Lung microvascular endothelial cell (primary cell): ENCODE measurements at places on chromosomes 4 and X.

GRCh38 chr4:152640058-152640921 lies 39.5 kb downstream of the TMEM154 start:
- peak; percentile 6 for DNase-seq

- no peak for DNase-seq
These were observed 54.4 kb upstream of the GAB1 start for GRCh38 chr4:143282211-143282707.

DNA sequence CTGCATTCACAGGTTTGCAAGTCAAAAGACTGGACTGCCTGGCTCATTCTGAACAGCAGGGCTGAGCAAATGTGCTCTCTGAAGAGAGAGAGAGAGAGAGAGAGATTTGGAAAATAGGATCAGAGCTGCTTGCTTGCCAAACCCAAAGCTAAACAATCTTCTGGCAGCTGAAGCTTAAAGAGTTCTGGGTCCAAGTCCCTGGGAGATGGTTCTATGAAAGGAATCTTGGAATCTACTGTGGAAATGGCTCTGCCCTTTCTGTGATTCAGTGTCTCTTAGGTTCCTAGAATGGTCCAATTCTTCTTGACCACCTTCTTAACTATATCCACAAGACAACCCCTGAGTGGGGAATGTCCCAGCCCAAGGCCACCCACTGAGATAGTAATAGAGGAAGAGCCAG lies 66.1 kb upstream of the EFNB1 start:
- no peak for DNase-seq

- DNase-seq: no peak
These were observed 219.8 kb upstream of the CTSO start for GRCh38 chr4:156173486-156173885.

DNA sequence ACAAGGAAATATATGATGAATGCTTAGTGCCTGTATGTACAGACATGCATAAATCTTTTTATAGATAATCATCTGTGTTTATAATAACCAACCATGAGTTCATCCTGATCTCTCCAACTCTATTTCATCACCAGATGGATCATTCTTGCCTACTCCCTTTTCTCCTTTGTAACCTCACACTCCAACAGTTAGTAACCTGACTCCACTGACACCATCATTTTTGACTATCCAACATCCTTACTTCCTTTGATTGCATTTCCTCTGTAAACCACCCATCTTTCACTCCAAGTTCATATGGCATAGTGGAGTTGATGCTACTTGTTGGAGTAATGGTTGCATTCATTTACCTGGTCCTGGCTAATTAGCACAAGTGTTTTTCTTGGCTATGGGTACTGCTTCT lies 170.6 kb downstream of the ZNF330 start:
- DNase-seq: no peak

DNA sequence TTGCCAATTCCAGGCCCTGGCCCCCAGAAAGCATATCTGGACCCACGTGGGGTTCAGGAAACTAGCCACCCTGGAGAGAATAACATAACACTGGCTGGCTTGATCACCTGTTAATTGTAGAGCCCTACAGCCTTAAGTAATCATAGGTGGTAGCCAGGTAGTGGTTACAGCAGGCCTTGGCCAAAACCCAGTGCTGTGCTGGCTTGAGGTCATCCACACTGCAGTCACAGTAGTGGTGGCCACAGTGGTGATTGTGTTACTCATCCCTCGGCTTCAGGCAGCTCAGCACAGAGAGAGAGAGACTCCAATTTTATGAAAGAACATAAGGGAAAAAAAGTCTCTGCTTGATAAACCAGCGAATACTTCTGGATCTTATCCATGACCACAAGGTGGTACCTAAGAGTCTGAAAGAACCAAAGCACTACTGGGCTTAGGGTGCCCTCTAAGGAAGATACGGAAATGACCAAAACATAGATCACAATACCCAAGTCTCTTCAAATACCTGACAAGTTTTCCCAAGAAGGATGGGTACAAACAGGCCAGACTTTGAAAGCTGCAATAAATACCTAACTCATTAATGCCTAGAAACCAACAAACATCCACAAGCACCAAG lies 46.6 kb upstream of the CDX4 start:
- no peak for DNase-seq

- no peak for DNase-seq
These were observed 20.5 kb upstream of the SUPT20HL1 start for GRCh38 chrX:24339911-24340310.

- DNase-seq: peak; percentile 70
These were observed 25.4 kb upstream of the SLAIN2 start for GRCh38 chr4:48315728-48316630.

- DNase-seq: no peak
These were observed 7.9 kb downstream of the TRPC3 start for GRCh38 chr4:121943941-121944340.

DNA sequence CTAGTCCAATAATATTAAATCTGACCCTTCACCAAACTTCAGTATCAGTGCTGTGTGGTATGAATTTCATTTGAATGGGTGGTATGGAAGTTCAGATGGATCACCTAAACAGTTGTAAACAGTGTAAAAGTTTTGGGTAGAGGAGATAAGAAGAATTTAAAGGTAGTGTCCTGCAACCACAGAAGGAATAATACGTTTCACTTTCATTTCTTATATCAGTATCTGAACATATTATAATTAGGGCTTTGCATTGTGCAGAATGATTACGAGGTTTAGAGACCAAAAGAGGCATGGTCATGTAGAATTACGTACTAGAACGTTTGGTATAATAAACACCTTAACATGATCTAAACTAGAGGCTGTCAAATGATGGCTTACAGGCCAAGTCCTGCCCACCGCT lies 116.1 kb downstream of the PDLIM5 start:
- no peak for DNase-seq

- no peak for DNase-seq
These were observed 35.3 kb upstream of the JADE3 start for GRCh38 chrX:46876901-46877300.

GRCh38 chr4:10144966-10145365 lies 28.4 kb upstream of the WDR1 start:
- DNase-seq: no peak

DNA sequence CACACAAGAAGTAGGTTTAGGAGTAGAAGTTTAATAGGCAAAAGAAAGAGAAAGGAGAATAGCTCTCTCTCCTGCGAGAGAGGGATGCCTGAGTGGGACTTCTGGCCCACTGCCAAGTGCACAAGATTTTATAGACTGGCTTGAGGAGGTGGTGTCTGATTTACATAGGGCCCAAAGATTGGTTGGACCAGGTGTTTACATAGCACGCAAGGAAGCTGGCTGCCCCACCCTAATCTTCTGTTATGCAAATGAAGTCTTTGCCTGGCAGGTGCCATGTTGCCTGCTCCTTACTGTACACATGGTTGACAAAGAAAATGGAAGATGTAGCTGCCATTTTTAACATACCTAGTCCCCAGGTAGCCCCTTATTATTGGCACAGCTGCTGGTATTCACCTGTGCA lies 170.8 kb upstream of the GATB start:
- DNase-seq: no peak

- no peak for DNase-seq
These were observed 42.5 kb upstream of the BBS12 start for GRCh38 chr4:122689972-122690371.

GRCh38 chr4:94341481-94342370 lies 910 bp downstream of the HPGDS start:
- DNase-seq: no peak

- DNase-seq: no peak
These were observed 121.8 kb downstream of the ARHGAP10 start for GRCh38 chr4:147853706-147854105.

GRCh38 chr4:6529021-6529420 lies 46.0 kb upstream of the MAN2B2 start:
- no peak for DNase-seq

DNA sequence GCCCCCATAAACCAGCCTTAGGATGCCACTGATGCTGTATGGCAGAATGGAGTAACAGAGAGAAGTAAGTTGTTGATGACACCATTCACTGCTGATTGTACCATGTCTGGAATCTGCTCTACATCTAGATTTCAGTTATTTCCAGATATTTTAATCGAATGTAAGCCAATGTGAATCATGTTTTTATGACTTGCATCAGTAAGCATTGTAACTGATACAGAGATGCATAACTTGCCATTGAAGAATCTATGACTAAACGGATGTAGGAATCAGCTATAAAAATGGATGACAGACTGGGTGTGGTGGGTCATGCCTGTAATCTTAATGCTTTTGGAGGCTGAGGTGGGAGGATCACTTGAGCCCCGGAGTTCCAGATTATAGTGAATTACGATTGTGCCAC lies 161.0 kb upstream of the GATB start:
- DNase-seq: no peak

GRCh38 chr4:30776921-30777415 lies 56.8 kb downstream of the PCDH7 start:
- DNase-seq: no peak

DNA sequence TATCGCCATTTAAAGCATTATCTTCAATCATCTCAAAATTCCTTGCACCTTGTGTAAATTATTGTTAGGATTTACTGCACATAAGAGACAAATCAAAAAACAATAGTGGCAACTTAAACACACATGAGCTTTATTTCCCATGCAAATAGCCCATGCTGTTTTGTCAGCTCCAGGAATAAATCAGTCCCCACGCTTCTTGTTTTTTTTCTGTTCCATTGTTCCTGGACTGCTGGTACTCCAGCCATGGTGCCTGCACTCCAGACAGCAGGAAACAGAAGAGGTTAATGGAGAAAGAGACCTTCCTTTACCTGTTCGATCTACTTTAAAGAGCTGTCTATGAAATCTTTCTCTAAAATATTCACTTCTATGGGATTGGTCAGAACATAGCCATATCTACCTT lies 1515.7 kb upstream of the TENM3 start:
- no peak for DNase-seq

DNA sequence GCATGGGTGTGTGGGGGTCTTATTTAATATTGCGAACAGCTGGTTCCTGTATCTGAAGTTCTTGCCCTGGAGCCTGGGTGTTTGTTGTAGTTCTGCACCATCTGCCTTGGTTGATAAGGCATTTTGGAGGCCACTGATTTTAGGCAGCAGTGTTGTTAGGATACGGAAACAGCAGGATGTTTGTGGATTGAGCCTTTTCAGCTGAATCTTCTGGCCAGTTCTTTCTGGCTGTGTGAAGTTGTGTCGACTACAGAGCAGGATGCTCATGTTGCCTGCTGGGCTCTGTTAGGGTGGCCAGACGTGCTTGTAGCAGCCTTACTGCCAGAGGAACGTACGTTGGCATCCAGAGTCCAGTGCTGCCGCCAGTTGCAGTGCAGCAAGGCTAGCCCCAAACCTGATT lies 134.2 kb downstream of the PTTG2 start:
- DNase-seq: no peak

GRCh38 chr4:154485127-154485773 lies 6.3 kb downstream of the DCHS2 start:
- DNase-seq: no peak

DNA sequence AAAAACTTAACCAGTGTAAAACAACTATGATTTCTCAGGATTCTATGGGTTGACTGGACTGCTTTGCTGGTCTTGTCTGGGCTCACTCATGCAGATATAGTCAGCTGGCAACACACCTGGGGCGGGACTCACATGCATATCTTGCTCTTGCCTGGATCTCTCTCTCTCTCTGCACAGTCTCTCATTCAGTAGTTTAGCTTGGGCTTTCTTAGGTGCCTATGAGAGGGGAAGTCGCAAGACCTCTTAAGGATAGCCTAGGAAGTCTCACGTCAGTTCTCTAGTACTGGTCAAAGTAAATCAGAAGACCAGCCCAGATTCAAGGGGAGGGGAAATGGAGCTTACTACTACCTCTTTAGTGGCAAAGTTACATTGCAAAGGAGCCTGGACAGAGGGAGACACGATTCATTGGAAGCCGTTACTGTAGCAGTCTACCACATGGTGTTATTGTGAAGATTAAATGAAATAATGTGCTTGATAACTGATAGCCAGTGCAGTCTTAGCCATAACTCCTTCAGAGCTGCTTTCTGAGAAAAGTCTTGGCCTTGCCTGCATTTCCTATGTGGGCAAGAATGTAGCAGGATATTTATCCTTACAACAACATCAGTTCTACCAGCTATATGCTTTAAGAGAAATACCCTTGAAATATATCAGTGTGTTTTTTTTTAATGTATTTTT lies 2.1 kb downstream of the COPS4 start:
- no peak for DNase-seq

DNA sequence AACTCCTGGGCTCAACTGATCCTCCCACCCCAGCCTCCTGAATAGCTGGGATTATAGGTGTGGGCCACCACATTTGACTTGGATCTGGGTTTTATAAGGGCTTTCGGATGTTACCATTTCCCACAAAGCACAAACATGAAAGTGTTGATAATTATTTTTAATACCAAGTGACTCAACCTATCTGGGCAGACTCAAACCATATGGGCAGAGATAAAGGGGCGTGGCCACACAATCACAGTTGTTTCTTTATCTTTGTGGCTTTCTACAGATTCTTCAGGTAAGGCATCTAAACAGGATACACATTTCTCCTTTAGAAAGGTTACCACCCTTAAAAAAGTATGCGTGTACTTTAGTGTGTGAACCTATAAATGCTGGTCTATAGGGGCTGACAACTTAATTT lies 122.5 kb downstream of the ZNF827 start:
- DNase-seq: no peak

DNA sequence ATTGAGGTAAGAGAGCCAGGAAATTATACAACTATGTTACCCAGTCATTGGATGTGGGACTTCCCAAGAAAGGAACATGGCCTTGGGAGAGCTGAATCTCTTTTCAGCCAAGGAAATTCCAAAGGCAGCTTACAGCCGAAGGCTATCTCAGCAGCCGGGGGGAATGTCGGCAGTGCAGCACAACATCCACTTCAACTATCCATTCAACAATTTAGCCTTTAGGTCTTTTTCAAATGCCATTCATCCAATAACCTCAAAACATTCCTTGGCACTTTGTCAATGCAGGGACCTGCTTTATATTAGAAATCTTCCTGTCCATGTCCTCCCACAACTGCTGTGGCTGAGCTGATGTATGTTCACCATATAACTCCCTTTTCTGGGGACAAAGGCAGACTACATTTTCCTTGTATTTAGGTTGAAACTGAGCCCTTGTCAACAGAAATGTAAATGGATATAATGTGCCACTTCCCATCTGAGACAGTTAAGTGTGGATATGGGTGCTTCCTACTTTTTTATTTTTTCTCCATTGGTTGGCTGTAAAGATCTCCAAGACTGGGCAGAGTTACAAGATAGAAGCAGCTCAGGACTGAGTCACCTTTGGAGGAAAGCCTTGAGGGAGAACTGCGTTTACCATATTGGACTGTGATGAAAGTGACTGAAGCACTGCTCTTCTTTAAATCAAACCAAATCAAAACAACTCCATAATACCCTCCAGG lies 94.8 kb downstream of the GPRIN3 start:
- DNase-seq: no peak

DNA sequence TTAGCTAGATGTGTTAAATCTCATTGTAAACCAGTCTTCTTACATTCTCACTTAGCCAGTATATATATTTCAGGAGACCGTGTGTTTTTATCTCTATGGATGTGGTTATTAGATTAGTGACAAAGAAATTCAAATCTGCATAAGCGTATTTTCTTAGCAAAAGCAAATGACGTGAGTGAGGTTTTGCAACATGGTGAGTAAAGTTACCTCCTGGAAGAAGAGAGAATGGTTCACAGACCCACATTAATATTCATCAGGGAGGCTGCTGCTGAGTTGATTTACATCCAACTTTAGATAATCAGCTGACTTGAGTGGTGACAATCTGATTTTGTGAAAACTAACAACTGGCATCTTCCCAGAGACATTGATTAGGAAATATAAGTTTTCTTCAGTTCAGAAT lies 589.9 kb upstream of the GALNT7 start:
- DNase-seq: no peak

- peak; percentile 76 for DNase-seq
These were observed 46.3 kb downstream of the STARD8 start for GRCh38 chrX:68693481-68694434.
